ENCODE measurements at places on chromosomes 1 and 21. TPM values are rescaled to one million over a fixed set of nuclear protein-coding genes. Genes with fewer than 3 reads are reported as not detected.

- H3K4me1 ChIP-seq = no peaks in the 10 kb centered on the region
- DNase-seq = no peak
- H3K27me3 ChIP-seq = no peaks in the 10 kb centered on the region
- H3K4me3 ChIP-seq = peak overlapping the region; percentile 16
- no peak overlapping the region for H3K27ac ChIP-seq
These were observed 42.1 kb upstream of the ZNF496 start for GRCh38 chr1:247373721-247374141.

DNA sequence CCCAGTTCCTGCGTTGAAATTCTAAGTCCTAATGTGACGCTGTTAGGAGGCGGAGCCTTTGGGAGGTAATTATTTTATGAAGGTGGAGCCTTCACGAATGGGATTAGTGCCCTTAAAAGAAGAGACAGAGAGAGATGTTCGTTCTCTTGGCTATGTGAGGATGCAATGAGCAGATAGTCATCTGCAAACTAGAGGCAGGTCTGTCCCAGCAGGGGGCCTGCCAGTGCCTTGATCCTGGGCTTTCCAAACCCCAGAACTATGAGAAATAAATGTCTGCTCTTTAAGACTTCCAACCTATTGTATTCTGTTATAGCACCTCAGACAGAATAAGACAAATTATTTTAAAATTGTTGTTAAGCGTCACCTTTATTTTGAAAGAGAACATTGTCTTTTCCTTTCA is 123.1 kb upstream of the KCNJ6 start:
- H3K4me3 ChIP-seq = no peak overlapping the region
- DNase-seq = no peak

DNA sequence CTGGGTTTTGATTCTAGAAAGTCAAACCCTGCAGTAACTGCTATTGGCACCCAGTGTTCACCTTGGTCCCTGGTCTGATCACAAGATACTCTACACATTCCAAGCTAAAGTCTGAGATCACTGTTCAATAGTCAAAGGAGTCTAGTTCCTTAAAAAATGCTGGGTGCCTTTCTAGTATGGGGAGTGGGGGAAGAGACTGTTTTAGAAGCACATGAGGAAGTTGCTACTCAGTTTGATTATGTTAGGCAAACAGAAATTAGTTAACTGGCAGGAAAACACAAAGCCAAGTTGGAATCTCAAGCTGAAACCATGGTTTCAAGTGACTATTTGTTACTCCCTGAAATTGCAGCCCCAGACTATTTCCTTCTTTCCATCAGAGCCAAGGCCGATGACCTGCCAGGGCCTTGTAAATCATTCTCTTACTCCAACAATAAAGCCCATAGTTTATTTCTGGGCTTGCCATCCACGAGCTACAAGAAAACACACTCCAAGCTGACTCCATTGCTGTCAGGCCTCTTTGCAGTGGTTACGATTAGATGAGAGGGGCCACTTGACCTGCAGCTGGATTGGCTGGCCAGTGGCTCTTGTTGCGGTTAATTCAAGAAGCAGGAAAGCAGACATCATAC is 21.1 kb upstream of the VTCN1 start:
- no peak overlapping the region for H3K4me3 ChIP-seq
- peaks cover 7% of the 10 kb centered on the region for H3K4me1 ChIP-seq
- H3K27ac ChIP-seq = no peak overlapping the region
- no peak for DNase-seq

The NECTIN4 gene
- 42.7 TPM for total RNA-seq

The B3GALT5 gene
- total RNA-seq = 1.5 TPM

GRCh38 chr1:46556822-46557221 is 5.4 kb upstream of the KNCN start:
- H3K4me3 ChIP-seq = no peak overlapping the region
- no peaks in the 10 kb centered on the region for H3K27me3 ChIP-seq
- no peak for DNase-seq
- H3K27ac ChIP-seq = no peak overlapping the region

DNA sequence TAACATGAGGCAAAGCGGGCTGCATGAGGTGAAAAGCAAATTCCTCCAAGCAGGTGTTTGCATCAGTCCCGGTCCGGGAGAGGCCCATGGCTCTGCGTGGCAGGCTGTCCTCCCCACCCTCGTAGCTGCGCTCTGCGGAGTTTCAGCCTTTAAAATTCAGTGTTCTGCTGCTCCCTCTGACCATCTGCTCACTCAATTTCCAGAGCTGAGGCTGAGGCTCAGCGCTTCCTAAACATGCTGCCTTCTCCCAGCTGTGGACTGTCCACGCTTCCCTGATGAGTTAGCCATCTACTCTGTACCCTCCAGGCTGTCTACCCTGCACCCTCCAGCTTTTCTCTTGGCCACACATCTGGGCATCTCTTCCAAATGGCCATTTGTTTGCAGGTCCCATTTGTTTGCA is 87.7 kb downstream of the KCNJ6 start:
- no peak overlapping the region for H3K4me3 ChIP-seq
- no peak overlapping the region for H3K27ac ChIP-seq
- no peaks in the 10 kb centered on the region for H3K27me3 ChIP-seq

GRCh38 chr1:237507005-237507404 is 383.7 kb downstream of the ZP4 start:
- H3K4me3 ChIP-seq = no peak overlapping the region
- H3K27me3 ChIP-seq = no peaks in the 10 kb centered on the region
- no peaks in the 10 kb centered on the region for H3K36me3 ChIP-seq
- no peak overlapping the region for H3K27ac ChIP-seq
- no peak for DNase-seq

The MACO1 gene
- total RNA-seq = 13.8 TPM

- no peak overlapping the region for H3K27ac ChIP-seq
- no peaks in the 10 kb centered on the region for H3K4me1 ChIP-seq
- H3K27me3 ChIP-seq = no peaks in the 10 kb centered on the region
- H3K36me3 ChIP-seq = peaks cover 4% of the 10 kb centered on the region
- DNase-seq = no peak
These were observed 93.0 kb upstream of the TENT5C start for GRCh38 chr1:117512728-117513321.

DNA sequence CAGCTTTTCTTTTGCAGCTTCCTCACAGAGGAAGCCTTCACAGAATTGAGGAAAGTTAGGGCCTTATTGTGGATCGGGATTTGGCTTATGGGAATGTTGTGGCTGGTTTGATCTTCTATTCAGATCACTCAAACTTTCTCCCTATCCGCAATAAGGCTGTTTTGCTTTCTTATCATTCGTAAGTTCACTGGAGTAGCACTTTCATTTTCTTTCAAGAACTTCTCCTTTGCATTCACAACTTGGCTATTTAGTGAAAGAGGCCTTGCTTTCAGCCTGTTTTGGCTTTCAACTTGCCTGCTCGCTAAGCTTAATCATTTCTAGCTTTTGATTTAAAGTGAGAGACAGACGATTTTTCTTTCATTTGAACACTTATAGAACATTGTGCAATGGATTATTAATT is 181.9 kb upstream of the B3GALT2 start:
- no peaks in the 10 kb centered on the region for H3K4me1 ChIP-seq
- no peaks in the 10 kb centered on the region for H3K27me3 ChIP-seq
- H3K27ac ChIP-seq = no peak overlapping the region

The SFN gene
- total RNA-seq = 406 TPM

The DMRTA2 gene
- total RNA-seq = not detected

The KMO gene
- 4.7 TPM for total RNA-seq

DNA sequence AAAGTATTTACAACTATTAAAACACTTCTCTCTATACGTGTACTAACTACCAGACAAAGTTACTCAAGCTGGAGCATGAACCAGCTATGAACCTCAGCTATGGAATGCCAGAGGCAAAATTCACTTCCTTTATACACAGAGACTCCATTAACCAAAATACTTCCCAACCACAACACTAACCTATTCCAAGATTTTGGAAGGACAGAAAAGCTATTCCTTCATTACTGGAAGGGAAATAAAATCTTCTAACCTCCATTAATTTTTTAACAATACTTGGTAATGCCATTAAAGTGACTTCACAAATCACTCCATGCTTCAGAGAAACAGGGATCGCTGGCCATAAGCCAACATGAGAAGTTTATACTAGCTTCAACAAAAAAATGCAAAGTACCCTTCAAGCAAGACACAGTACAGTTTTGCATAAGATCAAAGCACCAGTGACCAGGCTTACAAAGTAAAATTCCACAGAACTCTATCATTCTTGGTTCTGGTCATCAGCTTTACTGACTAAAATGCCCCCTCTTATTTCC is 58.0 kb downstream of the PUM1 start:
- no peak overlapping the region for H3K27ac ChIP-seq
- H3K4me1 ChIP-seq = peaks cover 62% of the 10 kb centered on the region
- H3K4me3 ChIP-seq = no peak overlapping the region
- no peaks in the 10 kb centered on the region for H3K36me3 ChIP-seq
- DNase-seq = no peak

GRCh38 chr1:14113271-14113670 is 413.3 kb downstream of the PRDM2 start:
- no peak for DNase-seq
- H3K4me1 ChIP-seq = peaks cover 5% of the 10 kb centered on the region
- no peaks in the 10 kb centered on the region for H3K27me3 ChIP-seq
- no peak overlapping the region for H3K4me3 ChIP-seq

DNA sequence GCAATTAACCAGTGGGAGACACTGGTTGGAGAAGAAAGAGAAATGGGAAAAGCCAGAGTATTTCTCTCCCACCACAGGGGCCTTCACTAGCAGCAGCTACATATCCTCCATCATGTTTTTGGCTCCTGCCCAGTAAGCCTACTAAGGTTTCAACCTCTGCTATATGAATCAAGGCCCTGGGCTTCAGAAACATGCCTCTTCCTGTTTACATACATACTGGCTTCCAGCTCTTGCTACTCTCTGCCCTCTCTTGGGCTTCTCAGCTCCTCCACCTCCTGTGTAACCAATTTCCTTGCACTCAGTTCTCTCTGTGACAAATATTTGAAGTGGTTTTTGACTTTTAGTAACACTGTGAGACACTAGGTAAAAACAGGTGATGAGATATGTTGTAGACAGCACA is 80.8 kb downstream of the LRRC7 start:
- H3K36me3 ChIP-seq = no peaks in the 10 kb centered on the region
- DNase-seq = no peak
- H3K4me1 ChIP-seq = no peaks in the 10 kb centered on the region
- H3K27ac ChIP-seq = no peak overlapping the region
- no peaks in the 10 kb centered on the region for H3K27me3 ChIP-seq

- H3K27me3 ChIP-seq = no peaks in the 10 kb centered on the region
- H3K4me1 ChIP-seq = peaks cover 4% of the 10 kb centered on the region
- no peak overlapping the region for H3K4me3 ChIP-seq
These were observed 32.7 kb downstream of the TUT4 start for GRCh38 chr1:52520148-52520547.

- no peaks in the 10 kb centered on the region for H3K27me3 ChIP-seq
- no peak for DNase-seq
- H3K4me1 ChIP-seq = peaks cover 45% of the 10 kb centered on the region
- no peak overlapping the region for H3K27ac ChIP-seq
- no peak overlapping the region for H3K4me3 ChIP-seq
- H3K36me3 ChIP-seq = no peaks in the 10 kb centered on the region
These were observed 86.4 kb upstream of the ZNF648 start for GRCh38 chr1:182147951-182148350.

DNA sequence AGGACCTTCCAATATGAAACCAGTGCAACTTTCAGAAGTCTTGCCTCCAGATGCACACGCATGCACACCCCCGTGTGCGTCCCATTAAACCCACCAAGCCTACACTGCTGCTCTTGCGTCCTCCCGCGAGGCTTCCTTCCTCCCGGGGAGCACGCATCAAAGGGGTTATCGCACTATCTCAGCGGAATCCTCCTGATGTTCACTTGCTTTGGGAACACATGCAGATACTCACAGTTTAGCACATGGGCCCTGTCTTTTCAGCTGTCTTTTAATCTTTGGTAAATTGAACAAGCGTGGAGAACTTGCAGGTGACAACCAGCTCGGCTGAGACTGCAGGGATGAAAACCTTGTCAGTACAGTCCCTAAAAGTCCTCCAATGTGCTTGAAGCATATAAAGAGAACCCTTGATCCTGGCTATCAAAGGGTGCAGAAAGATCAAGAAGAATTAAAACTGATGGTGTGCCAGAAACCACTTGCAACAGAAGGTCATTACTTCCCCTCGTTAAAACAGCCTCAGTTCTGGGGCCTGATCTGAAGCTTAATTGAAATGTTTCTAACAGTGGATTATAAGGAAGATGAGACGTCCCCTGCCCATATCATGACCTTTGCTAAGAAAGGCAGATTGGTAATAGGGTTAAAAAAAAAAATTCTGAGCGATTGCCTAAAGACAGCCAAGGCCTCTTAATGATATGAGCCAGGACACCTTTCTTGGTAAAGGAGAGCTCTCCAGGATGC is 149.4 kb upstream of the LMO4 start:
- no peaks in the 10 kb centered on the region for H3K4me1 ChIP-seq
- no peak for DNase-seq
- H3K4me3 ChIP-seq = no peak overlapping the region
- H3K27me3 ChIP-seq = no peaks in the 10 kb centered on the region

DNA sequence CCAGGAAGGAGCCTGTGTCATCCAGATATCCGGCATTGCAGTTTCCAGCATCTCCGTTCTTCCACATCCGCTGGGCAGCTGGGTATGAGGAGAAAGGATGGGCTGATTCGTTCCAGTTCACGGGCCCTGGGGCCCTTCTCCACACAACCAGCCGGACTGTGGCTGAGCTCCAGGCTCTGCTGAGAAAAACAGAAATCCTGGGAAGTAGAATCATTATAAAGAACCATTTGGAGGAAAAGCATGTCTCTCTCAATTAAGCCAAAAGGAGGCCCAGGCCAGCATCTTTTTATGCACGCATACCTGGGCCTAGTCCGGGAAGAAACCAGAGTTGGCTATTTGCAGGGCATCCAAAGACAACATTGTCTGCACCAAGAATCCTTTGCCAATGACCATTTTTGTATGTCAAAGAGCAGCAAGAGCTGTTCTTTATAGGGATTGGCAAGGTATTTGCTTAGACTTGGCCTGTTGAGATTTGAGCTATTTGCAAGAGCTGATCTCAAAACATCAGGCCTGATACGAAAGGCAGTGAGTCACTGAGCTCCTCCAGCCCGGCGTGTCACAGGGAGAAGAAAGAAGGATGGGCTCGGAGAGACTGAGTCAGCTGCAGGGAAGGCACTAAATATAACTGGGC is 84.9 kb upstream of the ARHGEF16 start:
- no peaks in the 10 kb centered on the region for H3K4me1 ChIP-seq
- H3K27ac ChIP-seq = peak overlapping the region; percentile 61
- H3K27me3 ChIP-seq = no peaks in the 10 kb centered on the region

The RFX5 gene
- total RNA-seq = 13.0 TPM

GRCh38 chr21:42618707-42619102 is 34.7 kb upstream of the PDE9A start:
- no peaks in the 10 kb centered on the region for H3K36me3 ChIP-seq
- no peak for DNase-seq
- no peaks in the 10 kb centered on the region for H3K27me3 ChIP-seq
- H3K4me1 ChIP-seq = no peaks in the 10 kb centered on the region
- no peak overlapping the region for H3K4me3 ChIP-seq

The HMCN1 gene
- total RNA-seq = 10.6 TPM

- no peak overlapping the region for H3K4me3 ChIP-seq
- no peak overlapping the region for H3K27ac ChIP-seq
- no peaks in the 10 kb centered on the region for H3K36me3 ChIP-seq
- H3K4me1 ChIP-seq = peaks cover 78% of the 10 kb centered on the region
- H3K27me3 ChIP-seq = no peaks in the 10 kb centered on the region
These were observed 19.0 kb downstream of the MAPKAPK2 start for GRCh38 chr1:206703661-206704060.

The MPL gene
- not detected for total RNA-seq

GRCh38 chr1:162230517-162230916 is 146.1 kb downstream of the SPATA46 start:
- no peak overlapping the region for H3K4me3 ChIP-seq
- no peaks in the 10 kb centered on the region for H3K36me3 ChIP-seq
- no peak overlapping the region for H3K27ac ChIP-seq
- no peaks in the 10 kb centered on the region for H3K27me3 ChIP-seq

The MATN1 gene
- 0.49 TPM for total RNA-seq

The CENPF gene
- total RNA-seq = 6.4 TPM
